ENCODE measurements at places on chromosomes 1 and 21.

DNA sequence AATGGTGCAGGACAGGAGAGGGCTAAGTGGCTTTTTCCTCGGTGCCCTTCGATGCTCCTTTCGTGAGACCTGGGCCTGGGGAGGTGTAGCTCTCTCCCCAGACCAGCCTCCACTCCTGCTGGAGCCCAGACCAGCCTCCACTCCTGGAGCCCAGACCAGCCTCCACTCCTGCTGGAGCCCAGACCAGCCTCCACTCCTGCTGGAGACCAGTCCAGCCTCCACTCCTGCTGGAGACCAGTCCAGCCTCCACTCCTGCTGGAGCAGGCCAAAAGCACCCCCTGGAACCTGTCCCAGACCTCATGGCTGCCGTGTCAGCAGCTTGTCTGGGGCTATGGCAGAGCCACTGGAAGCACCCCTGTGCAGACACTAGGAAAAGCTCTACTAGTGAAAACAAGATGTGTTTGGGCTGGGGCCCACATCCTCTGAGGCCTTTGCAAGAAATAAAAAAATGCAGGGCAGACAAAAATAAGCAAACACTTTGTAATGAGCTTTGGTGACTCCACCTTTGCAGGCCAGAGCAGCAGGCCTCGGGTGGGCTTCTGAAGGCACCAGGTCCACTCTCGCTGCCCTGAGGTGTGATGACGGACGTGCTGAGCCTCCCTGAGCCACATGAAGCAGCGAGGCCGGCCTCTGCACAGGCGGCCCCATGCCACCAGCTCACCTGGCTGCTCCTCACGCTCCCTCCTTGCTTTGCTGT, 116.0 kb upstream of the IFFO2 start:
- no peak for DNase-seq

- DNase-seq: peak; percentile 75
Observed at GRCh38 chr1:235632506-235633401, 16.8 kb downstream of the GNG4 start.

GRCh38 chr1:200895443-200895789, 716 bp downstream of the INAVA start:
- DNase-seq: no peak

- peak; percentile 71 for DNase-seq
Observed at GRCh38 chr1:56508523-56508983, 70.8 kb downstream of the PLPP3 start.

DNA sequence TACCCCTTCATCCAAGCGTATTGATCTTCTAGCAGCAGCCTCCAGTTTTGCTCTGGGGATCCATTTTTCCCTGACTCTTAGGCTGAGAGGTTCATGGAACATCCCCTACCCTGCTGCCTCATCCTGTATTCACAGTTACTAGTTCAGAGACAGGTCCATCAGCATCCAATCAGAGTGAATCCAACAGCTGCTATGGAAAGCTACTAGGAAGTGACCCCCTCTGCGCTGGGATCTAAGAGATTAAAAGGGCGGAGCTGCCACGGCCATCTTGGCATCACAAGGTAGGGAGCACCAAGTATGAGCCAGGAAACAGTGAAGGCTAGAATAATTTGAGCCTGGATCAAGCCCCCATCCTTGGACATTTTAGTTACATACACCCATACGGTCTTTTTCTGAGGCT, 32.5 kb downstream of the KAZN start:
- DNase-seq: no peak
